K562 (cell line): ENCODE measurements at places on chromosomes 1 and 21.
A peak's percentile ranks its signal among the peaks of the same experiment; 100 is the strongest.

DNA sequence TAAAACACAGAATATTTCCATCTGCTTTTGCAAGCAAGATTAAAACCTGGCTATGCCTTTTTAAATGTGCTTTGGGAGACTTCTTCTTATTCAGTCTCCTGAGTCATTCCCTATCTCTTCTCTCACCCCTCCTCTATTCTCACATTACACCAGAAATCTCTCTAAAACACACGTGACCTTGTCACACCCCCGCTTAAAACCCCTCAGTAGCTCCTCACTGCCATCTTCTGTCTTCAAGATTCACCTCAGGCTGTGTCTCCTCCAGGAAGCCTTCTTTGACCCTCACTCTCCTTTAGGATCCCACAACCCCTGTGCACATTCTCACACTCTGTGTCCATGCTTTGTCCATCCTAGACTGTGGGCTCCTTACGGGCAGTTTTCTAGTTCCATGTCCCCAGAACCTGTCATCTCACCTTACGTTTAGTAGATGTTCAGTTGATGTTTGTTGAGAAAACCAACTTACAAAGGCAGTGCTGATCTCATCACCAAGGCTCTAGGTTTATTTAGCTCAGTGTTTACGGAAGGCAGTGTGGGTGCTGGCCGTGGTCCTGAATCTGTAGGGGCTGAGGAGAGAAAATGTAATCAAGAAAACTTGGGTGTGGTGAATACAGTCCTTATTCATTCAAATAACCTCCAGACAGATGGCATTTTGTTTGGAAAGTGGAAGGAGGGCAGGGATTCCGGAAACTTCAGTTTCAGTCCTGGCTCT is 143.5 kb downstream of the DMRTA2 start:
- H3K36me3 ChIP-seq: no peaks in the 10 kb centered on the region
- no peak overlapping the region for H3K27ac ChIP-seq
- peak; percentile 38 for DNase-seq
- H3K4me1 ChIP-seq: no peaks in the 10 kb centered on the region
- H3K4me3 ChIP-seq: no peak overlapping the region

- H3K27me3 ChIP-seq: peaks cover 53% of the 10 kb centered on the region
- DNase-seq: no peak
- H3K36me3 ChIP-seq: no peaks in the 10 kb centered on the region
- H3K4me3 ChIP-seq: no peak overlapping the region
These were observed 7.5 kb upstream of the C2CD2 start for GRCh38 chr21:41961282-41961701.

- no peaks in the 10 kb centered on the region for H3K4me1 ChIP-seq
- peaks cover 5% of the 10 kb centered on the region; the same call in 1 of the 2 replicates for H3K27me3 ChIP-seq
- H3K27ac ChIP-seq: no peak overlapping the region
- no peak for DNase-seq
- no peak overlapping the region for H3K4me3 ChIP-seq
- no peaks in the 10 kb centered on the region for H3K36me3 ChIP-seq
These were observed 34.9 kb upstream of the CACNA1E start for GRCh38 chr1:181448461-181448860.

GRCh38 chr1:22404486-22404885 is 47.2 kb upstream of the ZBTB40 start:
- no peak overlapping the region for H3K4me3 ChIP-seq
- H3K36me3 ChIP-seq: no peaks in the 10 kb centered on the region
- H3K4me1 ChIP-seq: peaks cover 3% of the 10 kb centered on the region; the same call in 1 of the 2 replicates
- H3K27me3 ChIP-seq: peaks cover 60% of the 10 kb centered on the region

- H3K4me3 ChIP-seq: no peak overlapping the region
- no peaks in the 10 kb centered on the region for H3K36me3 ChIP-seq
- H3K27me3 ChIP-seq: no peaks in the 10 kb centered on the region
- H3K27ac ChIP-seq: no peak overlapping the region
These were observed 46.2 kb downstream of the COLGALT2 start for GRCh38 chr1:183991348-183991747.

GRCh38 chr1:108962681-108963051 is 618 bp downstream of the CLCC1 start:
- peaks cover 27% of the 10 kb centered on the region for H3K36me3 ChIP-seq
- peak overlapping the region; percentile 91 for H3K27ac ChIP-seq
- H3K27me3 ChIP-seq: no peaks in the 10 kb centered on the region
- no peak for DNase-seq

GRCh38 chr1:218459450-218459849 is 114.3 kb downstream of the TGFB2 start:
- no peak overlapping the region for H3K4me3 ChIP-seq
- H3K27me3 ChIP-seq: 0 out of 2 replicates have a peak, but pooled peaks cover 4% of the 10 kb centered on the region
- H3K36me3 ChIP-seq: no peaks in the 10 kb centered on the region
- no peaks in the 10 kb centered on the region; the same call in 2 of the 3 replicates for H3K4me1 ChIP-seq

DNA sequence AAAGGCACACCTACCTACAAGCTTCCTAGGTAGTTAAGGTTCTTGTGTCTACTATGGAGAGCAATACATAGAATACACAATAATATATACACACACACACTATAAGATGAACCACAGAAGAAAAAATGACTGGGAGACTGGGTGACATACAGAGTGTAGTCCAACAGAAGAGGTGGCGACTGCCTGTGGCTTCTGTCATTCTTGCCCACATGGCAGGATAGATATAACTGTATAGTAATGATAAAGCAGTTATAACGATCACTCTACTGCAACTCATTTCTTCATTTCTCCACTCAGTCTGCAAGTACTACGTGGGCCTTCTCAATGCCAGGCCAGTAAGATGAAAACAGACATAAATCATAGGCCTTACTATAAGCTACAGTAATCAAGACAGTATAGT is 113.8 kb upstream of the EDN2 start:
- H3K27ac ChIP-seq: no peak overlapping the region
- DNase-seq: no peak
- no peaks in the 10 kb centered on the region for H3K4me1 ChIP-seq
- peaks cover 3% of the 10 kb centered on the region; the same call in 1 of the 3 replicates for H3K27me3 ChIP-seq

DNA sequence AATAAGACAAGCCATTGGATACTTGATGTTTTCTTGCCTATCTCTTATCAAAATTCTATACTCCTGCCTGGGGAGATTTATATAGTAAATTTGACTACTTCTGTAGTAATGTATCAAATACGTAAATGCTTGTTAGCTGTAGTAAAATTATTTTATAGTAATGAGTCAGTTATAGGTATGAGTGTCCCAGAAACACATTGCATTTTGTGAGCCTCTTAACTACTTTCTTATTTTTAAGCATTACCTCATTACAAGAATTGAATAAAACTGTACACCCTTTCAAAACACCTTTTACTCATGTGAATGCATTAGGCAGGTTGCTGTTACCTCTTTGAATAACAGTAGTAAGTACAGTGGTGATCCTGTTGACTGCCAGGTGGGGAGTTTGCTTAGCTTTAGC is 28.4 kb downstream of the PRRC2C start:
- peaks cover 64% of the 10 kb centered on the region for H3K36me3 ChIP-seq
- H3K4me1 ChIP-seq: no peaks in the 10 kb centered on the region
- no peak overlapping the region for H3K27ac ChIP-seq
- no peak for DNase-seq

- H3K4me3 ChIP-seq: no peak overlapping the region
- no peaks in the 10 kb centered on the region for H3K27me3 ChIP-seq
- H3K27ac ChIP-seq: no peak overlapping the region
- no peak for DNase-seq
- H3K4me1 ChIP-seq: no peaks in the 10 kb centered on the region
These were observed 181.8 kb upstream of the FMN2 start for GRCh38 chr1:239909898-239910297.

DNA sequence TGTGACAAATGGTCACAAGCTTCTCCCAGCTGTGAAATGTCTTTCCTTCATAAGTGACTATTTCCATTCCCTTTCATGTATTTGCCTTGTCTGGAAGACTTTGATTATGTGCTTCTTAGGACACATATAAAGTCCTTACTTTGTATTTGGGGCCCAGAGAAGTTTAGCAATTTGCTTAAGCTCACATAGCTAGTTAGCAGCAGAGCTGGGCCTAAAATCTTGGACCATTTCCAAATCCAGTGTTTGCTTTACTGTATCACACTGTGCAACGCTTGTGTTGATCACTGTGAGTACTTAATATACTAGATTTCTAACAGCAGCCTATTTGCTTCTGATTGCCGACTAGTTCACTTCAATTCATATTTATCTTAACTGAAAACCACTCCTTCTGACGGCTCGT is 2.2 kb upstream of the KCNA3 start:
- H3K4me1 ChIP-seq: no peaks in the 10 kb centered on the region
- no peak overlapping the region for H3K27ac ChIP-seq
- peaks cover 23% of the 10 kb centered on the region for H3K27me3 ChIP-seq
- H3K4me3 ChIP-seq: no peak overlapping the region

GRCh38 chr1:55480029-55480795 is 265.0 kb upstream of the USP24 start:
- peaks cover 3% of the 10 kb centered on the region for H3K4me1 ChIP-seq
- no peaks in the 10 kb centered on the region for H3K36me3 ChIP-seq
- H3K4me3 ChIP-seq: no peak overlapping the region
- DNase-seq: no peak
- no peak overlapping the region for H3K27ac ChIP-seq
- no peaks in the 10 kb centered on the region for H3K27me3 ChIP-seq

- no peaks in the 10 kb centered on the region for H3K27me3 ChIP-seq
- peak overlapping the region; percentile 10; the same call in 2 of the 3 replicates for H3K27ac ChIP-seq
- no peaks in the 10 kb centered on the region for H3K36me3 ChIP-seq
- no peaks in the 10 kb centered on the region for H3K4me1 ChIP-seq
- DNase-seq: peak; percentile 29
These were observed 44.1 kb downstream of the NIBAN1 start for GRCh38 chr1:184930232-184930631.

DNA sequence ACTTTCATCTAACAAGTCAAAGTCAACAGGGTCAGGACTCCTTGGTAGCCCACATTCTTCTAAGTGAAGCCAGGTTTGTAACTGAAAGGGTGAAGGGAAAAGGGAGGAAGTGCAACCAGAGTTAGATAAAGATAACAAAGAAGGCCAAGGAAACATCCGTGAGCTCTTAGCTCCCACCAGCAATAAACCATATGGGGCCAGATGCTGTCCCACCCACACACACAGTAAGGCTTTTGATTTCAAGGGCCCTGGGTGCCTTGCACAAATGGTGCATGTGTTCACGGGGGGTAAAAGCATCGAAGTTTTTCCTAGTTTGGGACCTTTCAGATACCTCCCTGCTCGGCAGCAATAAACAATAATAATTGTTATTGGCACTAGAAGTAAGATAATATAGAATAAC is 5.1 kb upstream of the TIAM1 start:
- peaks cover 5% of the 10 kb centered on the region for H3K27me3 ChIP-seq
- no peak overlapping the region for H3K27ac ChIP-seq
- no peaks in the 10 kb centered on the region for H3K4me1 ChIP-seq
- H3K36me3 ChIP-seq: no peaks in the 10 kb centered on the region

DNA sequence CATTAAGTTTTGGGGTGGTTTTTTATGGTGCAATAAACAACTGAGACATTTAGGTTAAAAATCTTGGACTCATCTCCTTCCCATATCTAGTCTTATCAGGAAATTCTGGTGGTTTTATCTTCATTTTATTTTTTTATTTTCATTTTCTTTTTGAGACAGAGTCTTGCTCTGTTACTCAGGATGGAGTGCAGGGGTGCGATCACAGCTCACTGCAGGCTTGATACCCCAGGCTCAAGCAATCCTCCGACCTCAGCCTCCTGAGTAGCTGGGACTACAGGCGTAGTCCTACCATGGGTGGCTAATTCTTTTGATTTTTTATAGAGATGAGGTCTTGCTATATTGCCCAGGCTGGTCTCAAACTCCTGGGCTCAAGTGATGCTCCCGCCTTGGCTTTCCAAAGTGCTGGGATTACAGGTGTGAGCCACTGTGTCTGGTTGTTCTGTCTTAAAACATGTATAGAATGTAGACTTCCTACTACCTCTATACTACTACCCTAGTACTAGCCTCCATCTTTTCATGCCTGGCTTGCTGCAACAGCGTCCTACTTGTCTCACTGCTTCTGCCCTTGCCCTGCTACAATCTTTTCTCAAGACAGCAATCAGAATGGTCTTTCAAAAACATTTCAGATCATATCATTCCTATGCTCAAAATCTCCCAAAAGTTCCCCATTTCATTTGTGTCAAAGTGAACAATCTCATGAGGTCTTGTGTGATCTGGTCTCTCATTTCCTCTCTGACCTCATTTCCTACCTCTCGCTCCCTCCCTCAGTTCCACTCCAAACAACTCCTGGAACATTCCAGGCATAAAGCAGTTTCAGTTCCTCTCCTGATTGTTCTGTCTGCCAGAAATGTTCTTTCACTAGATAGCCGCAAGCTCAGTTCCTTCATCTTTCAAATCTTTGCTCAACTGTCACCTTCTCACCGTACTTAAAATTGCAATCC is 5.9 kb upstream of the FCGR2A start:
- no peak for DNase-seq
- H3K27me3 ChIP-seq: no peaks in the 10 kb centered on the region
- H3K4me1 ChIP-seq: peaks cover 9% of the 10 kb centered on the region

DNA sequence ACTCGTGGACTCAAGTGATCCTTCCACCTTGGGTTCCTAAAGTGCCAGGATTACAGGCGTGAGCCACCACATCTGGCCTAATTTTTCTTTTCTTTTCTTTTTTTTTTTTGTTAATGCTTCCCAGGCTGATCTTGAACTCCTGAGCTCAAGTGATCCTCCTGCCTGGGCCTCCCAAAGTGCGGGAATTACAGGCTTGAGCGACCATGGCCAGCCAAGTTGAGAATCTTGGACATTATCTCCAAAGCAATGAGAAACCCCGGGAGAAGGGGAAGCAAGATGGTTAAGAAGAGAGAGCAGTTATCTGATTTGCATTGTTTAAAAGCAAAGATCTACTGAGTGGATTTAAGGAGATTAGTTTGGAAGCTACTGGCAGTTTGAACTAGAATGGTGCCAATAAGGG is 9.1 kb downstream of the HIPK1 start:
- H3K4me3 ChIP-seq: no peak overlapping the region
- no peaks in the 10 kb centered on the region for H3K27me3 ChIP-seq
- H3K36me3 ChIP-seq: peaks cover 60% of the 10 kb centered on the region
- H3K27ac ChIP-seq: no peak overlapping the region

DNA sequence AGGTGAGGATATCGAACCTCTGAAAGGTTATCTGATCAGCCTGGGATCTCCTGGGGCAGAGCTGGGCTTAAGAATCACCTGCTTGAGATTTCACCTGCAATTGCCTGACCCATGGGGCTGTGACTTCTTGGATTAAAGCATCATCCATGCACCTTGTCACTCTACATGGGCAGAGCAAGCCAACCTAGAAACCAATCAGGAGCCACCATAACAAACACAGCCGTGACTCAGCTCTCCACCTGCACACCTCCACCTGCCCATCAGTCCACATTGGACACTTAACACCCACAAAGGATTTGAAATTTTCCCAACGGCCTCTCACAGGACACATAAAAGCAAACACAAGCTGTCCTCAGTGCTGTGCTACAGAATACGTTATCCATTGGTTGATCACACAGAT is 35.1 kb upstream of the ETS2 start:
- H3K4me3 ChIP-seq: no peak overlapping the region
- no peaks in the 10 kb centered on the region for H3K4me1 ChIP-seq
- no peaks in the 10 kb centered on the region for H3K36me3 ChIP-seq
- peaks cover 56% of the 10 kb centered on the region for H3K27me3 ChIP-seq

DNA sequence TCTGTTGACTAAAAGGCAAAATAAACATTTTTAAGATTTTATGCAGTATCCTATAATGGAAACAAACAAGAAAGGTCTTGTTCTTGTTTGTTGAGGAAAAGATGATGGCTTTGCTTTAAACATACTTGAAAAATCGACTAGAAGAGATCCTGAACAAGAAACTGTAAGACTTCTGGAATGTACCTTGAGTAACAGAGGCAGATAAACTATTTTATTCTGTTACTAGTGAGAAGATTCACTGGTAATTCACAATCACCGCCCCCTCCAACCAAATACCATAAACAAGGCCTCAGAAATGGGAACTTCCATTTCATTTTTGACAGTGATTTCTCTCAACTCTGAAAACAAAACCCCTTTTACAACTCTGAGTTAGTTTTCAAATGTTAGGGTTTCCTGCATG is 18.1 kb downstream of the TSEN15 start:
- no peaks in the 10 kb centered on the region for H3K27me3 ChIP-seq
- no peaks in the 10 kb centered on the region for H3K4me1 ChIP-seq
- no peak overlapping the region for H3K27ac ChIP-seq
- H3K4me3 ChIP-seq: no peak overlapping the region
- peaks cover 67% of the 10 kb centered on the region for H3K36me3 ChIP-seq
- DNase-seq: no peak
